Neural progenitor cell (in vitro differentiated cells): ENCODE measurements at places on chromosomes 5 and 9.

DNA sequence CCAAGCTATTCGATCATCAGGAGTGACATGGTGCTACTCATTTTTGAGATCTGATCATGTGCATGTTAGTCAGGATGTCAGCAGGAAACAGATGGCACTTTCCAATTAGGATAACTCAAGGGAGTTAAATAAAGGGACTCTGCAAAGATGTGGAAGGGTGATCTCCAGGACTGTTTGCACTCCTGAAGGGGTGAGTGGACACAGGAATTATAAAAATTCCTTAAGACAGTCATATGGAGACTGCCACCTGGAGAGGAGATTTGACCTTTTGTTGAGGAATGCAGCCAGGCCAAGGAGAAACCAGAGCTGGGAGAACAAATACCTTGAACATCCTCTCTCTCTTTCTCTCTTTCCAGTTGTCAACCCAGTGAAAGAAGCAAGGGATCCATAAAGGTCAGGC lies 189.1 kb downstream of the GABRG2 start:
- DNase-seq: peak; percentile 8

DNA sequence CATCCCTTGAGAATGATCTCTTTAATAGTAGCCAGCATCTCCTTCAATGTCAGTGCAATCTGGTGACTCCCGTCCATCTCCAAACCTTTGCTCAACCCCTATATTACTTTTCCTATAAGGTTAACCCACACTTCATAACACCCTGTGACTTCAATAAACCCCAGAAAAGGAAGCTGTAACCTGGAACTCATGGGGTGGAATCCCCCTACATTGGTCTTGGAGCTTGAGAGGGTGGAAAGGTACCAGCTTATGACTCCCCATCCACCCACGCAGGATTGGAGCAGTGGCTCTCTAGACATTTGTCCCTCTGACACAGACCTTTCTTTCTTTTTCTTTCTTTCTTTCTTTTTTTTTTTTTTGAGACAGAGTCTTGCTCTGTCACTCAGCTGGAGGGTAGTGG lies 54.7 kb upstream of the ZFR start:
- no peak for DNase-seq

DNA sequence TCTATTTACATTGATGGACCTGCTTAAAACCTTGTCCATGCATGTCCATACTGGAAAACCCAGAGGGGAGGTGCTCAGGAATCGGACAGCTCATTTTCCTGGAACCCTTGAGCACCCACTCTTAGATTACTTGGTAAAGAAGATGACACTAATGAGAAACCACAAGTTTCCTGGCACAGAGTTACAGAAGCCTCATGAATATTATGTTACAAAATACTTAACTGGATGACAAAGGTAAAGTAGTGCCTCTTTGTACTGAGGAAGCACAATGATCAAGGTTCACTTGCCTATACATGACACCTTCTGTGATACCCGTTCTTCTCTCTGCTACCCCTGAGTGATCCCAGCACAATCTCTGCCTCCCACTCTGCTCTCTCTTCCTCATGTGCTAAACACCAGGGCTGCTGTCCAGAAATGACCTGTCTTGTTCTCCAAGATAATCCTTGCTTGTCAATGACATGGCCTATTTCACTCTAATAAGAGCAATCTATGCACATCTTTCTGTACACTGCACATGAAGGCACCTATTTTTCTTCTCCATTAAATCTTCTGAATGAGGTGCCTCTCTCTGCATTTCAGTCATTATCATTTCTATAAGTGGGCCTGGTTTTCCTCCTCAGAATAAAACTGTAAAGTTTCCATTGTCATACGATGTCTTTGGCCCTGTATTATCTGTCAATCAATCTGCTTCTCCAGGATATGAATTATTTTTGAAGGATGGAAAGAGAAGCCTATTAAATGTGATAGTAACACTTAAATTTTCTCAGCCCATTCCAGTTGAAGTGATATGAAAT lies 684.0 kb upstream of the ACO1 start:
- no peak for DNase-seq

- no peak for DNase-seq
Measured at GRCh38 chr5:60147791-60148190, 254.3 kb upstream of the PDE4D start.

DNA sequence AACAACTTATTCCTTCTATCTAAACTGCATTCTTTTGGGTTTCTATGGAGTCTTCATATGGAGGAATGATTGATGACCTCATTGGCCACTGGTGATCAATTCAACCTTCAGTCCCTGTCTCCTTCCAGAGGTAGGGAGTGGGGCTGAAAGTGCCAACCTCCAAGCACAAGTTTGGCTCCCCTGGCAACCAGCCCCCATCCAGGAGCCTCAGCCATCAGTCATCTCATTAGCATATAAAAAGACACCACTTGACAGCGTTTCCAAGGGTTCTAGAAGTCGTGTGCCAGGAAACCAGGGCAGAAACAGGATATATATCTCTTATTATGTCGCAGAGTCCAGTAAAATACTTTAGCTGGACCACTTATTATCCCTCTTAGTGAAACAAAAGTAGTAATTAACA lies 9.8 kb downstream of the SLC31A2 start:
- no peak for DNase-seq

- DNase-seq: no peak
Measured at GRCh38 chr5:55481293-55481855, 53.4 kb downstream of the PLPP1 start.

GRCh38 chr9:131481441-131482342 lies 21.0 kb upstream of the POMT1 start:
- no peak for DNase-seq

GRCh38 chr5:67971971-67972821 lies 243.4 kb upstream of the PIK3R1 start:
- DNase-seq: no peak

- DNase-seq: no peak
Measured at GRCh38 chr9:136351252-136351800, 12.2 kb downstream of the DNLZ start.

DNA sequence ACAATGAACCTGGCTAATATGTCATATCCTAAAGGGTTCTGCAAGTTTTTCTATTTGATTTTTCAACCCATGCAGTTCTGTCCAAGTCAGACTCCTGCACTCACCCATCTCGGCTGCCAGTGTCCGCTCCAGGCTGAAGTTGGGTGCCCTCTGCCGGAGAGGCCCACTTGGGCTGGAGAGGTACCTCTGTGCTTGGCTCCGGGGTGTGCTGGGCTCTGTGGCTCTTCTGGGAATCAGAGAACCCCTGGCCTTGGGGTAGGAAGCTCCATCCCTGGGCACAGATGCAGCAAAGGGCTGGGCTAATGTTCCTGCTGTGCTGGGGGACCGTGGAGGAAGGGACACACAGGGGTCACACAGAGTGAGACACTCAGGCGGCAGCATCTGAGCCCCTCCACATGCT lies 26.2 kb downstream of the ORM2 start:
- no peak for DNase-seq

DNA sequence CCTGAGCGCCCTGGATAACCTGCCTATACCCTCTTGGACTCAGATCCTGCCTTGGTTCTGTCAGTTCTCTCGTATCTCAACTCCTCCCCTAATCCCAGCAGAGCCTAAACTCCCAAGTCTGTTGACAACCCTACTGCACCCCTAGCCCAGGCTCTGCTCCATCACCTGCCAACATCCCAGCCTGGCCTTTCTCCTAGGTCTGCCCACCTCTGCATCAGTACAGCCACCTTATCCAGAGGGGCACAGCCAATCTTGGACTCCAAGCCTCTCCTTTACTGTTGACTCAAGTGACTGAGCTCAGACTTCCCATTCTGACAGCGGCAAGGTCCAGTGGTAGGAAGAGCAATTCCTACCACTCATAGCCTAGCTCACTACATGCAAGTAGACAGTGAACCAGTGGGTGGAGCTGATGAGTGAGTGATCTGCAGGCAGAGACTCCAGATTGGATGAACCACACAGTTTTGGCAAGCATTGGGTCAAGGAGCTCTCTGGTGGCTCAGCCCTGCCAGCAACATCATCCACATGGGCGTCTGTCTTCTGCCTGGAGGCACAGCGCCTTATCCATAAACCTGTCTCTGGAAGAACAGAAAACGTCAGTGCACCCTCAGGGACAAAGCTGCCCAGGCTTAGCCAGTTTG lies 26.5 kb downstream of the TRMO start:
- peak; percentile 65 for DNase-seq

- DNase-seq: no peak
Measured at GRCh38 chr5:169652057-169652456, 15.0 kb downstream of the DOCK2 start.

DNA sequence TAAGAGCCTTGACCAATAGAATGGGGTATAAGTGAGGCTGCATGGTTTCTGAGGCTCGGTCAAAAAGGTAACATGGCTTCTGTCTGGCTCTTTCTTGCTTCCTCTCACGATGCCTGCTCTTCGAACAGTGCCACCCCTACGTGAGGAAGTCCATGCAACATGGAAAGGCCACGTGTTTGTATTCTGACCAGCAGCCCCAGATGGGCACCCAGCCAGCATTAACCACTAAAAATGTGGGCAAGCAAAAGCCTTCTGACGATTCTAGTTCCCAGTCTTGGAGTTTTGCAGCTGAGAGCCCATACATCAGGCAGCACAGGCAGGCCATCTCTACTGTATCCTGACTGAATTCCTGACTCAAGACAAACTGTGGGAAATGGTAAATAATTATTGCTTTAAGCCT lies 24.2 kb upstream of the NREP start:
- no peak for DNase-seq

- peak; percentile 92 for DNase-seq
Measured at GRCh38 chr9:136201609-136202453, 3.1 kb downstream of the LHX3 start.

DNA sequence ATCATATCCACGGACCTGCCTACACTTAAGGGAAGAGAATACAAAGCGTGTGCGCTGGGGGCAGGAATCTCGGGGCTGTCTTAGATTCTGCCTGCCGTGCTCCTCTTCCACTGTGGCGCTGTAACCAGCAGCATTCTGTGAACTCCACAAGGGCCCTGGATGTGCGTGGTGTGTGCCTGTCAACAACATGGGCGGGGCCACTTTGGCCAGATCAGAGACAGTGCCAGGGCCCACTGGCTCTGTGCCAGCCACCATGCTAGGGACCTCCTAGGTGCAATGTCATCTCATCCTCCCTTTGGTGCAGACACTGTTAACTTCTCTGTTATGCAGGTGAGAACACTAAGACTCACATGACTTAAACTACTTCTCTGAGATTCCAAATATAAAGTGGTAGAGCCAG lies 113.7 kb downstream of the COL23A1 start:
- DNase-seq: no peak

DNA sequence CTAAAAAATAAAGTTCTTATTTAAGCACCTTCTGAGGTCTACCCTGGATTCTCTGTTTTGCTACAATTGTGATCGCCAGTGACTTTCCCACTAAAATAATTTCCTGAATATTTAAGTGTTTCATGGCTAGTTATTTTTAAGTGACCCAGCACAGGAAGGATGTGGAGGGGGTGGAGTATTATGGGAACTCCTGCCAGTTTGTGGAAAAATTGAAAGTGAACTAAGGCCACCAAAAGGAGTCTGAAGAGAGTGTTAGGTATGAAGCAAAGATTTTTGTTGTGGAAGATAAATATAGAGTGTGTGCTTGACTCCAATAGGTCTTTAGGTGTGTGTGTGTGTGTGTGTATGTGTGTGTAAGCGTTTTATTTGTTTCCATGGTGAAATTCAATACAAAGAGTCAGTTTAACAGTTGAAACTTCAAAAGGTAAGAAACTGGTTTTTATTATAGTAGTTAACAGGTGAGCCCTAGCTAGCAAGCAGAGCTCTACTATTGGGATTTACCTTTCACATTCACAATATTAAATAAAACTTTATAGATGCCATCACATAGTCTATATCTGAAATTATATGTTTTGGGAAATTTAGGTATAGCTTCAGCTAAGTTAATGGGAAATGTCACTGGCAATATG lies 25.6 kb downstream of the RASGRF2 start:
- DNase-seq: no peak

DNA sequence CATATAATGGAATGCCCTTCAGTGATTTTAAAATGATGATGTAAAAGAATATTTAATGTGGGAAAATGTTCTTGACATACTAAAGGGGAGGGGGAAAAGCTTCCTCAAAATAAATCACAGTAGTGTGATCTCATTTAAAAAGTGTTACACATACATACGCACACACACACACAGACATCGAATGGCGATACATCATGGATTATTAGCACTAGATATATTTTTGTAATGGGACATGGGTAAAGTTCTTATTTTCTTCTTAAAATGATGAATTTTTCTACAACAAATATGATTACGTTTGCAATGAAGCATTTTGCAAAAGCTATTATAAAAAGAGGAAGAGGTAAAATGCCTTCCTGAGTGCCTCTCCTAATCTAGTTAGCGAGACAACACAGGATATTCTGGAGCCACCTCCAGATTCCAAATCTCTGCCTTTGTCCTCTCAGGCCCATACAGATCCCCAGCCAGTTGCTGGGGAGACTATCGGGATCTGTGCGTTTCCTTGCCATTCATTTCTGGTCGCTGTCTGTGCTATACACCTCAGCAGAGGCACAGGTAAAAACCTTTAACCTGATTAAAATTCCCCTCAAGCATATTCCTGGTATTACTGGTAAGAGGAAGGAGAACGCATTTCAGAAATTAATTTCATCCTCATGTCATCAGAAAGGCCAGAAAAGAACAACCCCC lies 69.6 kb downstream of the SLC28A3 start:
- DNase-seq: peak; percentile 50

GRCh38 chr5:80865551-80865950 lies 94.6 kb upstream of the RASGRF2 start:
- DNase-seq: no peak

GRCh38 chr9:97526895-97527575 lies 25.6 kb downstream of the TMOD1 start:
- peak; percentile 25 for DNase-seq

- DNase-seq: peak; percentile 54
Measured at GRCh38 chr5:140205952-140206351, 31.0 kb downstream of the CYSTM1 start.

- DNase-seq: no peak
Measured at GRCh38 chr9:3517377-3518048, 8.3 kb downstream of the RFX3 start.

DNA sequence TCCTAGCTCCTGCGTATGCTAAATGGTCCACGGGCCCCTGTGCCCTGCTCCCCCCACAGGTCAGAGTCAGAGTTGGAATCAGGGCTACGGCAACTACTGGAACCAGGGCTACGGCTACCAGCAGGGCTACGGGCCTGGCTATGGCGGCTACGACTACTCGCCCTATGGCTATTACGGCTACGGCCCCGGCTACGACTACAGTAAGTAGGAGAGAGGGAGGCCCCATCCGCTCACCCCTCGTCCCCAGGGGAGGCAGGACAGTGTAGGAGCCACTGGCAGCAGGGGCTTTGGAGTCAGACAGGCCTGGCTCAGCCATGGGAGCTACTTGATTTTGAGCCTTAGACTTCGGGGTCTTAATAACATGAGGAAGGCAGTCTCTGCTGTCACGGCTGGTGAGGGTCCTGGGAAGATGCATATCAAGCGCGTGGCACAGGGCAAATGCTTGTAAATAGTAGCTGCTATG lies 5.8 kb downstream of the HNRNPAB start:
- no peak for DNase-seq

- peak; percentile 56 for DNase-seq
Measured at GRCh38 chr5:57950616-57951228, 468.1 kb upstream of the ACTBL2 start.

- DNase-seq: no peak
Measured at GRCh38 chr5:127338501-127338900, 47.9 kb downstream of the MEGF10 start.

- DNase-seq: no peak
Measured at GRCh38 chr9:95096381-95096780, 221.1 kb downstream of the FANCC start.
